Activated naive CD4-positive, alpha-beta T cell treated with anti-CD3 and anti-CD28 coated beads, Interleukin-2, amount 50 U/mL, for 72 hours (primary cell): ENCODE measurements at places on chromosomes 3 and 15. TPM values are rescaled to one million over a fixed set of nuclear protein-coding genes. Genes with fewer than 3 reads are reported as not detected.

Gene GNAT1
- total RNA-seq: not detected

GRCh38 chr3:165725296-165725695 lies 111.9 kb downstream of the BCHE start:
- no peak for DNase-seq

- no peak for DNase-seq
Measured at GRCh38 chr3:197746801-197747237, 2.9 kb upstream of the FYTTD1 start.

DNA sequence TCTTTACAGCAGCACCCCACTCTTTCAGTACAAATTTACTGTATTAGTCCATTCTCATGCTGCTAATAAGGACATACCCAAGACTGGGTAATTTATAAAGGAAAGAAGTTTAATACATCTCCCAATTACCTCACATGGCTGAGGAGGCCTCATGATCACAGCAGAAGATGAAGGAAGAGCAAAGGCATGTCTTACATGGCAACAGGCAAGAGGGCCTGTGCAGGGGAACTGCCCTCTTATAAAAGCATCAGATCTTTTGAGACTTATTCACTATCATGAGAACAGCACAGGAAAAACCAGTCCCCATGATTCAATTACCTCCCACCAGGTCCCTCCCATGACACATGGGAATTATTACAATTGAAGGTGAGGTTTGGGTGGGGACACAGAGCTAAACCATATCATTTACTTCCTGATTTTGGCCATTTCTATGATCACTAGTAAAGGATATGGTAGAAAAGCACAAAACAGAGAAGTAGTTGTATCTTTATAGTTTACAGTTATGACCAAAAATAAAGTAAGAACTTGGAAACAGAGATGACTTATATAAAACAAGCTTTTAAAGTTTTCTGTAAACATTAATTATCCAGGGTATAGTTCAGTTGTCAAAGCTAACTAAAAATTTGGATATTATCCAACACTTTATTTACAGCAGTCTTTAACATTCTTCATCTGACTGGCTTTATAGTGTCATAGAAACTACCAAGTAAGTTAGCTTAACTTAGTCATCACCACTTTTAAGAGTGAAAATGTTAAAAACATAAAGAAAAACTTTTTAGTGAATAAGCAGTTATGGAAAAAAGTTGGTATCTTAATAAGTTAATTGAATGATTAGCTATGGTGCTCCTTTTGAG lies 40.2 kb downstream of the P2RY1 start:
- no peak for DNase-seq

Gene GCNT3
- total RNA-seq: not detected

GRCh38 chr3:138594935-138595610 lies 1.0 kb upstream of the CEP70 start:
- no peak for DNase-seq

DNA sequence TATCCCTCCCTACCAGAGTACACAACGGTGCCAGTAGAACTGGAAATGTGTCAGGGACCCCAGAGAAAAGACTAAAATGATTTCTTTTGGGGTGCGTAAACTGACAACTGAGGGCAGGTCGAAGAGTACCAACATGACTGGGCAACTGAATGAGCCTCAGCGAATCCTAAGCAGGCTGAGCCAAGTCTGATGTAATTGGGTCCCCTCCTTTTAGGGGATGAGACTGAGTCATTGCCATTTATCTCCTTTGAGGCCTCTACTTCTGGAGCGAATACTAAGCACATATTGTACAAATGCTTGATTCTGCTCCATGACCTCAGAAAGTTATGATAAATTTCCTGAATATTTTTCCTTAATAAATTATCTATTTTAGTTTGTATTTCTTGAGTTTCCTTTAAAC lies 17.3 kb upstream of the GPR156 start:
- no peak for DNase-seq

Gene CACNA1D
- not detected for total RNA-seq

DNA sequence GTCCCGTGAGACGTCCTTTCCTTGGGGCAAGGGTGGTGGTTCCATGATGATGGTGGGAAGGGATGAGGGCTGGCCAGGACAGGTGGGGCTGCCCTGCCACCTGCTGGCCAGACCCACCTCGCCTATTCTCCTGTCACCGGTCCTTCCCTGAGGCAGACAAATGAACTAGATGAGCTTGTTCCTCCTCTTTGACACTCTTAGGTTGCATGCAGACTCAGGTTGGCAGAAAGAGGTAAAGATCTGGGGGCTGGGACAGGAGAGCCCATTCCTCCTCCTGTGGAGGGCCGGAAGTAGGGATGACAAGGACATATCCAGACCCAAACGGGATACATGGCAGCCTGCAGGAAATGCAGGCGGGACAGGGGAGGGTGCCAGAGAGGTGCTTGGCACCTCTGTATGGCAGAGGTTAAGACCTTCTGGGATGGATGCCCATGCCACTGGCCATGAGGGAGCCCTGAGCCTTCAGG lies 38.6 kb downstream of the ACSBG1 start:
- peak; percentile 45 for DNase-seq

- no peak for DNase-seq
Measured at GRCh38 chr3:194272861-194273742, 78.0 kb downstream of the CPN2 start.

GRCh38 chr3:137588871-137589270 lies 175.2 kb upstream of the SOX14 start:
- no peak for DNase-seq

DNA sequence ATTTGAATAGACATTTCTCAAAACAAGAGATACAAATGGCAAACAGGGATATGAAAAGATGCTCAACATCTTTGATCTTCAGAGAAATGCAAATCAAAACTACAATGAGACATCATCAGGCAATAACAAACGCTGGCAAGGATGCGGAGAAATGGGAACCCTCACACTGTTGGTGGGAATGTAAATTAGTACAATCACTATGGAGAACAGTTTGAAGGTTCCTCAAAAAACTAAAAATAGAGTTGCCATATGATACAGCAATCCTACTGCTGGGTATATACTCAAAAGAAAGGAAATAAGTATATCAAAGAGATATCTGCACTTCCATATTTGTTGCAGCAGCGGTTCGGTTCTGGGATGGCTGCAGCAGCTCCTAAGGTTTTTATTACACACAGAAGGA lies 16.8 kb upstream of the LARS2 start:
- DNase-seq: no peak

- DNase-seq: no peak
Measured at GRCh38 chr3:10779293-10779805, 36.7 kb upstream of the SLC6A11 start.

DNA sequence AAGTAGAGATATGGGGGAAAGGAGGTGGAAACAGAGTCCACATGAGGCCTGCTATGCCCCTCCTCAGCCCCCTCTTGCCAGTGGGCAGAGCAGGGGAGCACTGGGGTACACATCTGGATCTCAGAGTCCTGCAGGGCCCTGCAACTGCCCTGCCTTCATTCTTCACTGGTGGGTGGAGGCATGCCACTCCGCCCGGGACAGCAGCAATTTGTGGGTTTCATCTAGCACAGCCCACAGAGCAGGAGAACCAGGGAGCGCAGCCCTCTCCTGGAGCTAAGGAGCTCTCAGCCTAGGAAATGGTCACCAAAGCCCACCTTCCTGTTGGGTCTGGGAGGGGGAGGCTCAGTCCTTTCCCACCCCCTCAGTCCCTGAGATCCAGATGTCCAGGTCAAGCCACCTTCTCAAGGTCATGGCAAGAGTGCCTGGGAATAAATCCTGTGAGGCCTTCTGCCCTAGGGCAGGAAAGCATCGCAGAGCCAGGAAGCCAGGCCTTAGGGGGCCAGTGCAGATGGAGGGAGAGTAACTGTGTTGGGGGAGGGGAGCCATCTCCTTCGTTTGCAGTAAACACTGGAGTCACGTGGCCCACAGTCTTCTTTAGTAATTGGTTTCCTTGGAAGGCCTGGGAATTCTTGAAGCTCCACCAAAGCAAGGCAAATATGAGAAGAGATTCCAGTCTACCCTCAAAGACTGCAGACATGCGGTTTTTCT lies 31.0 kb downstream of the ANP32A start:
- DNase-seq: no peak

Gene PLSCR5
- total RNA-seq: not detected

GRCh38 chr3:175940881-175941280 lies 1081.7 kb downstream of the NAALADL2 start:
- DNase-seq: no peak

Gene SELENOT
- total RNA-seq: 84.6 TPM

GRCh38 chr15:34657469-34658127 lies 74.1 kb upstream of the GOLGA8B start:
- no peak for DNase-seq

Gene PLXNA1
- 7.6 TPM for total RNA-seq

- DNase-seq: no peak
Measured at GRCh38 chr3:128456776-128457715, 9.6 kb downstream of the DNAJB8 start.

Gene AHSG
- total RNA-seq: 0.25 TPM

DNA sequence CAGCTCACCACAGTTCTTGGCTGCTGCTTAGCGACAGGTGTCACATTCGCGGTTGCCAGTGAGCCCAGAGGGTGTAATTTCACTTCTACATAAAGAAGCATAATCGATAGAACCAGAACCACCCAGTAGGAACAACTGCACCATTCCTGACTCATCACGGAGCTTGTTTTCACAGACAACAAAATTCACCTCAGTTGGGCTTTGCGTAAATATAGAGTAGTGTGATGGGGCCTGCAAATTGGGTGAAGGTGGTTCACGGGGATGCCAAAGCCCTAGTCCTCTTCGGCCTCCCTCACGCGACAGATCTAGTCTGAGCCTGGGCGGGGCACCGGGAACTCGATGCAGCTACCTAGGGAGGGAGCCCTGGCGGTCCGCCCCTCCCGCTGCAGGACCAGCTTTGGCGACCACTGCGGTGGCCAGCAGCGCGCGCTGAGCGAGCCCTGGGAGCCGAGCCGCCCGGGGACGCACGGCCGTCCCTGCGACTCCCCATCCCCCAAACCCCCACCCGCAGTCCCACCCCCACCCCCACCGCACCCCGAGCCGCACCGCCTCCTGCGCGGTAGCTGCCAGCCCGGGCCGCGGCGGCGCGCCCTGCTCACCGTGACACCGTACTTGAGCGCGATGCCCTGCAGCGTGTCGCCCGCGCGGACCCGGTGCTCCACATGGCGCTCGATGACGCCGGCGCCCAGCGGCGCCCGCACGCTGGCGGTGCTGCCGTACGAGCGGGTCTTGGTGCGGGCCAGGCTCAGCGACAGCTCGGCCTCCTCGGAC lies 519 bp downstream of the LYSMD2 start:
- peak; percentile 48 for DNase-seq

DNA sequence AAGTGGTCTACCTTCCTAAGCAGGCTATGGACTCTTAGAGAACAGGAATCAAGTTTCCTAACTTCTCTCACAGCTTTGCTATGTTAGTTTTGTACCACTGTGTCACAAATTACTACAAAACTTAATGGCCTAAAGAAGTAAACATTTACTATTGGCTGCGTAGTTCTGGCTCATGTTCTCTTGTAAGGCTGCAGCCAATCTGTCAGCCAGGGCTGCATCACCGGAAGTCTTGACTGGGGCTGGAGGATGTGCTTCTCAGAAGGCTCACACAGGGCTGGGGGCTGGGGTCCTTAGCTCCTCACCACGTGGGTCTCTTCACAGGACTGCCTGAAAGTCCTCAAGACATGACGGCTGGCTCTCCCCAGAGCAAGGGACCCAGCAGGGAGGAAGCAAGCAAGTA lies 15.5 kb downstream of the STIMATE start:
- no peak for DNase-seq

DNA sequence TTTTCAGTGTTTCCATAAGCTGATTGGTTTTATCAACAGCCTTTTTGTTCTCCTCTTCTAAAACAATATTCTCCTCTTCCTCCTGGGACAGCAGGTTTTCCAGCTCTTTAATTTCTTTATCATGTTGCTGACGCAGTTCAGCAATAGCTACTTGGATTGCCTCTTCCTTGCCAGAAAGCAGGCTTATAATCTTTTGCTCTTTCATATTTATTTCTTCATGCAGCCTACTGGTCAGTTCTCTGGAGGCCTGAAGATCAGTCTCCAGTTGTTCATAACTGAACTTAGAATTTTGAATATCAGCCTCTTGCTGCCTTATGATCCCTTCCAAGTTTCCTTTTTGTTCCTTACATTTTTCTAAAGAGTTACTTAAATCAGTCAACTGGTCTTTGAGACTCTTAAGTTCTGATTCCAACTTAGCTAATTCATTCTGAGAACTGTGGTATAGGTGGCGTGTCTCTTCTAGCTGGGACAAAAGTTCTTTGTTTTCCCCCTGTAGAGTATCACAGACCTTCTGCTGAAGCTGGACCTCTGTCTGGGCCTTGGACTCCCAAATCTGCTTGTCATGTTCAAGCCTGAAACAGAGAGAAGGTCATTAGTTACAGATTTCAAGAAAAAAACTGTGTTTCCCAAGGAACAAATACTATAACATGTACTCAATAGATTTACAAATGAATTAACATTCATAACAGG lies 31.5 kb upstream of the HCLS1 start:
- no peak for DNase-seq

- no peak for DNase-seq
Measured at GRCh38 chr3:153190923-153191322, 28.9 kb downstream of the RAP2B start.
